ENCODE measurements at places on chromosomes 1 and 21.
A peak's percentile ranks its signal among the peaks of the same experiment; 100 is the strongest.

DNA sequence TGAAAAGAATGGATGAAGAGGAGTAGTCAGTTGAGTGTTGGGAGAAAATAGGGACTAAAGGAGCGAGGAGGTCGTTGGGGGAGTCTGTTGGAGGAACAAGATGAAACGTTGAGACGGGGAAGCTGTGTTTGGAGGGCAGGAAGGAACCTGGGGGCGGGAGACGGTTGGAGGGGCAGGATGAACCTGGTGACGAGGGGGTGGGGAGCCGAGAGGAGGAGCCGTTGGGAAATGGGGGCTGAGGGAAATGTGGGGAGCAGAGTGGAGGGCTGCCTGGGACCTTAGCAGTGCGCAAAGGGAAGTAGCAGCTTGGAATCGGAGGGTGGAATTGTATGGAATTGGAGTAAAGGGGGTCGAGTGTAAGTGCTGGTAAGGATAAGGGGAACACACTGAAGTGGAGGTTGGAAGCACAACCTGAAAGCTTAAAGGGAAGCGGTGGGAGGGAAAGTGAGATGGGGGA is 630 bp downstream of the MTF2 start:
- no peak for DNase-seq

DNA sequence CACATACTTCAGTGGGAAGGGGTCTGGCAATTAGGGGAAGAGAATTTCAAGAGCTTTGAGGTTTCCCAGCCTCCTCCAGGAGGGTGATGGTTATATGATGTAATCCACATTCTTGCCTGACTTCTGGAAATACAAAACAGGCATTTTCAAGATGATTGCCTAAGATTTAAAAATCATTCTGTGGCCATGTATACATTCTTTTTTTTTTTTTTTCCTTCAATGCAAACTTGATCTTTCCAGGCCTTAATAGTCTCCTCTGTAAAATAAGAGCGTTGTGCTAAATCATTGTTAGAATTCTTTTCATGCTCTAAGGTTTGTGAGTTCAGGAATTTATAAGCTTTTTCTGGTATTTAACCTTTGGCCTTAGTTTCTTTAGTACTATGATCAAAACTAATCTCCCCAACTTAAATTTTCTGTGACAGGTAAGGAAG is 192.3 kb upstream of the HMCN1 start:
- DNase-seq, result no peak

- no peak for DNase-seq
Observed at GRCh38 chr1:7922301-7922700, 18.3 kb downstream of the TNFRSF9 start.

- no peak for DNase-seq
Observed at GRCh38 chr1:201563941-201564340, 25.0 kb downstream of the NAV1 start.

GRCh38 chr1:188641566-188642211 is 1812.9 kb downstream of the PLA2G4A start:
- no peak for DNase-seq

DNA sequence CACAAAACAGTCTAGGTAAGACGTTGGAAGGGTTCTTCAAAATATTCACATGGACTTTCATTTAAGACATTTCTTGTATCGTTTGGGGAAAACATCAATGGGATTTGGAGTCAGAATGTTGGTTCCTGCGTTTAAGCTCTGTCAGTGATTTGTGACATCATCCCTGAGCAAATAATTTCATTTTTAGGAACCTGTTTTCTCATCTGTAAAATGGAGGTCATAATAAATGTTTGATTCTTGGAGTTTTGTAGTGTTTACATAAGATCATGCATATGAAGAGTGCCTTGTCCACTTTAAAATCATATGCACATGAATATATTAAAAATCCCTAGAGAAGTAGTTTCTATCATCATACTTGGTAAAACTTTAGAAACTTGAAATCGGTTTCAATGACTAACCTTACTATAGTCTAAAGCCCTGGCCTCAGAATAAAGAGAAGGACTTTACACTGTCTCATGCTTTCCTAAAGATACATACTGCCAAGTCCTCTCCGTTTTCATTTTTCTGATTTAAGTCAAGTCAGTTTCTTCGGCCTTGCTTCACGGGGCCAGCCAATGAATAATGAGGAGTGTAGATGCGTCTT is 178.4 kb downstream of the ADSS2 start:
- DNase-seq, result no peak

GRCh38 chr1:110200666-110201065 is 9.4 kb upstream of the KCNC4 start:
- no peak for DNase-seq

DNA sequence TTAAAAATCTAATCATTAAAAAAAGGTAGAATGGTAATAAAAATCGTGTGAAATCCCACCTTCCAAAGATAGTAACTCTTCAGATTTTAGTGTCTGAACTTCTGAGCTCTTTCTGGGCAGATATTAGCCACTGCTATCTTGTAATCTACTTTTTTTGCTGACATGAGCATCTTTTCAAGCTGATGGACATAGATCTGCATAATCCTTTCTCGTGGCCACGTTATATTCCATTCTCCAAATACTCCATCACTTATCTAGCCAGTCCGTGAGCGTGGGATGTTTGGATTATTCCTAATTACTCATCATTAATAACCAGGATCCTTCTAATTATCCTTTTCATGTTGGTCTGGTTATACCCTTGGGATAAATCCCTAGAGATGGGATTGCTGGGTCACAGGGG is 254.2 kb upstream of the VAMP3 start:
- no peak for DNase-seq

GRCh38 chr1:7651203-7651602 is 119.9 kb upstream of the VAMP3 start:
- DNase-seq, result no peak

GRCh38 chr1:84936116-84936810 is 43.3 kb upstream of the LPAR3 start:
- DNase-seq, result peak; percentile 3

DNA sequence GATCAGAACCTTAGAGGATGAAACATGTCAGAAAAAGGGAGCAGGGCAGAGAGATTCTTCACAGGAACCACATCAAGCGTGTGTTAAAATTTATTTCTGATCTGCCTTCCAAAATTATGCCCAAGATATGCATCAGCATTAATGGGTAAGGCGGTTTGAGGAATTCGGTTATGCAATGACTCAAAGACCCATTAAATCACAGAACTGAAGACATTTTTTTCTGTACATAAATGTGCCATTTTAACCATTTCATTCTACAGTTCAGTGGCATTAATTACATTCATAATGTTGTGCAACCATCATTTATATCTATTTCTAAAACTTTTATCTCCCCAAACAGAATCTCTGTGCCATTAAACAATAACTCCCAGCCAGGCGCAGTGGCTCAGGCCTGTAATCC is 43.4 kb downstream of the CNST start:
- no peak for DNase-seq

DNA sequence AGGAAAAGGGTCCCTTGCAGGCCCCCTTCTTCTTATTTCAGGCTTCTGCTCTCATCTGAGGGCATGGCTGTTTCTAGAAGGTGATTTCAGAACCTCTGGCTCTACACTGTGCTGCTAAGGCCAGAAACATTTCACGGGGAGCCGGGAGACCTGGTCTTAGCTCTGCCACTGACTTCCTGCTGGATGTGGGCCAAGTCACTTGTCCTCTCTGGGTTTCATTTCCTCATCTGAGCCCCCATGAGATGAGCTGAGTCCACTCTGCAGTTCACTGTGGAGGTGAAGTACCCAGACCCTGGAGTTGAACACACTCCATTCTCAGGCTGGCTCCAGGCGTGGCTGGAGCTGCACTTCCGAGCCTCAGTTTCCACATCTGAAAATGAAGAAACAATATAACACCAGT is 2.1 kb downstream of the PADI1 start:
- no peak for DNase-seq

DNA sequence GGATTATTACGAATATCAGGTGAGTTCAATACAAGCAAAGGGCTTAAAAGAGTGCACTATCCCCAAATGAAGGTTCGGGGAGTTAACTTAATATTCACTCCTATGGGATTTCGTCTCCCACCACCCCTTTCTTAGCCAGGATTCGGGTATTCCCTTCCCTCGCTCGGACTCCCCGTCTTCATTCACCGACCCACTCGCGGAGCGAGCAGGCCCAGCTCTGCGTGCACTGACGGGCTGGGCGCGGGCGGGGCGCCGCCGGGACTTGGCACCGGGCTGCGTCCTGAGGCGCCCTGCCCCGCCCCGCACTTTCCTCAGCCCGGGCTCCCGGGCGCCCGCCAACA is 7.7 kb upstream of the MPZL1 start:
- DNase-seq, result peak; percentile 75

- no peak for DNase-seq
Observed at GRCh38 chr1:246482805-246483568, 24.1 kb downstream of the SMYD3 start.

DNA sequence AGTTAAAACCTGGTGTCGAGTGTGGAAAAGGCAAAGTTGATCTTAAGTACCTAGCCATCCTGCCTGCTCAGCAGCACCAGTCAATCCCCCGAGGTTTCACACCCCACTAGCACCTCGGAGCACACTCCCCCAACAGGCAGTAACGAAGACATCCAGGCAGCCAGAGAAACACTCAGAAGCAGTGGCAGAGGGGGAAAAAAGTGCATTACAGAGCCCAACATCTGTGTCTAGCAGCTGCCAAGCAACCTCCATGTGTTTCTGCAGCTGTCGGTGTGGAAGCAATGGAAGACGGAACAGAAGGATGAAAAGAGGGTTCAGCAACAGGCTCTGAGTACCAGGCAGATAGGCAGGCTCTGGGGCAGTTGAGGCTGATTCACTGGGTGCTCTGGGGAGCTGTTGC is 73.4 kb upstream of the PROX1 start:
- DNase-seq, result no peak

DNA sequence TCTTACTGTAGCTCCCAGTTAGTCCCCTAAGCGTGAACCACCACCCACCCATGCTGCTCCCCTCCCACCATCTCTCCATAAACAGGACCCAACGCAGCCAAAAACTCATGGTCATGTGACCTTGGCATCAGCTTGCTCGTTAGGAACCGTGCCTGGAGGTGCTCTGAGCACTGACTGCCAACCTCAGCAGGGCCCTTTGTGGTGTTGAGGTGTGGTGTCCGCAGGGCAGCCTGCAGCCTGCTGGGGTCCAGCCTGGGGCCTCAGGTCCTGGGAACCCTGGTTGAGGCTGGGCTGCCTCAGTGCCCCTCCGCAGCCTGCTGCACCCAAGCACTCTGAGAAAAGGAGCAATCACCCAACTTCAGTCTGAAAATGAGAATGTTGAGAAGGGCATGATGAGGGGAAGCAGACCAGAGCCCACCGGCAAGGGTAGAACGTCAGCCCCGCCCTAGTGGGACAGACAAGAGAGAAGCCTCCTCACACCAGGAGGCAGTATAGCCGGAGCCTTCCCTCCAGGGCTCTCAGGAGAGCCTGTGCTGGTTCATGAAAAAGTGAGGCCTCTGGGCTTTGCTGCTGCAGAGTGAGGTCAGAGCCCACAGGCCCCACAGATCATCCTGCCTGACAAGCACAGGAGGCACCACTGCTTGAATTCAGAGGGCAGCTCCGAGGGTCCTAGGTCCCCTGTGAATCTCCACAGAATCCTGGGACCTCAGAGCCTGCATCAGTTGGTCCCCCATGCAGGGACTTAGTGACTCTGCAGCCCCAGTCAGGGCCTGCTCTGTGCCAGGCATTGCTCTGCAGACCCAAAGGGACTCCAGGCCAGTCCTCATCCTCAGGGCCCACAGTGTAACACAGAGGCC is 4.9 kb upstream of the COL6A2 start:
- no peak for DNase-seq

DNA sequence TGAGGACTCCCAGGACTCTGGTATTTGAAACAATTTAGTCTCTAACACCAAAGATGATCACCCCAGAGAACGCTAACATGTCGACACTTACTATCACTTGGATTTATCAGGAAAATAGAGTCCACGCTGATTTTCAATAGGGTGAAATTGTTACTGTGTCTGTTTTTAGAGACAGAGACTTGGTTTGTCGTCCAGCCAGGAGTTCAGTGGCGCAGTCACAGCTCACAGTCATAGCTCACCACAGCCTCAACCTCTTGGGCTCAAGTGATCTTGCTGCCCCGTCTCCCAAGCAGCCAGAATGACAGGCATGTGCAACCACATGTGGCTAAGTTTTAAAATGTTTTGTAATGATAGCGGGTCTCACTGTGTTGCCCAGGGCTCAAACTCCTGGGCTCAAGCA is 5.3 kb downstream of the SSU72 start:
- no peak for DNase-seq

GRCh38 chr1:28010969-28011368 is 51.2 kb downstream of the XKR8 start:
- DNase-seq, result no peak

DNA sequence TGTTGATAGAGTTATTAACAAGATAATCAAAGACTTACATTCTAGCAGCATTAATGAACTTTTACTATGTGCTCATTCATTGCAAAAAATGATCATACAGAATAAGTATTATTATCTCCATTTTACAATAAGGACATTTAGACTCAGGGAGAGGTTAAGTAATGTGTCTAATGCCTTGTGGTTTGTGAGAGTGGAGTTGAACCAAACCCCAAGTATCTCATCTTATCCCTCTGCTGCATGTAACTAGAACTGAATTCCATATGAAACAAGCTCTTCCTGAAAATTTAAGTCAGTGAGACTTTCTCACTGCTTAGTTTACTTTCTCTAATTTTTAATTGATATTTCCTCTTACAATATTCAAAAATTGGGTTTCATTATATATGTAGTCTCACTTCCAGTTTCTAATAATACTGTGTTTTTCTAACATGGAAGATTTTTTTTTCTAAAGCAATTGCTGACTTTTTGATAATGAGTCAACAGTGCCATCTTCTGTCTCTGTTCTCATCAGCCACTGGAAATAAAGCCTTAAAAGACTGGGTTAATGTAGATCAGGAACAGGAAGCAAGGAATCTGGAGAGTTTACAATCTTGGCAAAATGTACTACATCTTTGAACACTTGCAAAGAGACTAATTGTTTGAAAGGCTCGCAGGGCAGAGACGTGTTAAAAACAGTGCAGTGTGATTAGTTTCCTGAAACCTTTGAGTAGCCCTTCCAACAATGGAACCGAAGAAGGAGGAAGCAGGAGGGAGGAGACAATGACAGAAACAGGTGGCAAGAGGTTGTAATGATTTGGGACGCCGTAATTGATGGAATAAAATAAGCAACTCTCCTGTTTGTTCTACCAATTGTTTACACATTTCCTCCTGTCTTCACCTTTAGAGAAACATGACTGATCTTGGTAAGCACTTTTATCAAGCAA is 567.6 kb downstream of the MRPL39 start:
- no peak for DNase-seq

- DNase-seq, result no peak
Observed at GRCh38 chr21:33993286-33994231, 78.0 kb upstream of the ATP5PO start.

GRCh38 chr1:17728123-17728712 is 26.9 kb upstream of the ACTL8 start:
- no peak for DNase-seq

DNA sequence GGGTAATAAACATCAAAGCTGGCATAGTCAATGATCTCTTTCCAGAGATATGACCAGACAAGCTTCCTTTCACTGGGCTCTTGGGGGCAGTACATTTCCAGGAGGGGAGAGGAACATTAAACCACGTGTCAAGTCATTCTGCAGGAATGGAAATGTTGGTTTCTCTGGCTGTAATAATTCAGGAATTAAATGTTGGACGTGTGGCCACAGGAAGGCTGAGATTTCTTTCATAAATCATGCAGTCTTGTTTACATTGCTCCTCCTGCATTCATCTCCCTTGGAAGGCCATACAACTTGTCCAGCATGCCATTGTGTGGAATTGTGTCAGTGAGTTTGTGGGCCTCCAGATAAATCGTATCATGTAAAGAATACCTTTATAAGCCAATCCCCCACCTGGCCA is 259.2 kb downstream of the ADGRL2 start:
- DNase-seq, result no peak

All from activated CD4-positive, alpha-beta T cell treated with anti-CD3 and anti-CD28 coated beads, Interleukin-2, amount 50 U/mL, for 4 hours (primary cell).